ENCODE measurements at places on chromosomes 3 and 15. TPM values are rescaled to one million over a fixed set of nuclear protein-coding genes. Genes with fewer than 3 reads are reported as not detected.

Gene CCR8
- not detected for total RNA-seq

Gene TBCCD1
- total RNA-seq, result 16.8 TPM

Gene PLA2G4E
- total RNA-seq, result not detected

Gene ZBED2
- total RNA-seq, result 16.1 TPM

Gene SLC15A2
- 0.96 TPM for total RNA-seq

Gene PGBD4
- 0.96 TPM for total RNA-seq

Gene GPR27
- total RNA-seq, result not detected

Gene FBXL22
- total RNA-seq, result 0.49 TPM

Gene SYNPR
- total RNA-seq, result not detected

Gene CCR9
- not detected for total RNA-seq

Gene DISP2
- total RNA-seq, result 3.3 TPM

DNA sequence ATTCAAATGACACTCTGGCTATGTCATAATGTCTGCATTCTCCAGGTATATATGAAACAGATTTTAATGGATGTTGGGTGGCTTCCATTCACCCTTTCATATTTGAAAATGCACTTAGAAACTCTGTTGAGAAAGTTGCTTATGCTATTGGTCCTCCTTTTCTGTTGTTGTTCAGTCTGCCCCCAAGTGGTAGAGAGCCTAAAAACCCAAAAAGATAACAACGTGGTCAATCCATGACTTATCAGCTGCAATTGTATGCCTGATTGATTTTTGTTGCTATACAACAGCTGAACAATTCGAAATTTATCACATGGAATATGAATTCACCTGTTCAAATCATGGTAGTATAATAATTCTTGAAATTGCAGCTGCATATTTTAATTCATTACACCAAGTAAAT, 279.8 kb downstream of the ROBO2 start:
- no peaks in the 10 kb centered on the region for H3K4me1 ChIP-seq
- no peaks in the 10 kb centered on the region for H3K27me3 ChIP-seq
- H3K27ac ChIP-seq, result no peak overlapping the region
- no peak overlapping the region for H3K4me3 ChIP-seq
- DNase-seq, result no peak

- H3K36me3 ChIP-seq, result no peaks in the 10 kb centered on the region
- no peaks in the 10 kb centered on the region for H3K27me3 ChIP-seq
- DNase-seq, result peak; percentile 27
- no peak overlapping the region for H3K4me3 ChIP-seq
Measured at GRCh38 chr3:158845765-158846350, 44.0 kb downstream of the MFSD1 start.

- DNase-seq, result no peak
- no peaks in the 10 kb centered on the region for H3K27me3 ChIP-seq
- H3K36me3 ChIP-seq, result no peaks in the 10 kb centered on the region
- H3K27ac ChIP-seq, result no peak overlapping the region
- no peaks in the 10 kb centered on the region for H3K4me1 ChIP-seq
Measured at GRCh38 chr15:99055555-99056134, 48.1 kb upstream of the PGPEP1L start.

GRCh38 chr3:74693696-74694393, 79.4 kb upstream of the CNTN3 start:
- H3K4me3 ChIP-seq, result no peak overlapping the region
- no peak overlapping the region for H3K27ac ChIP-seq
- no peaks in the 10 kb centered on the region for H3K27me3 ChIP-seq
- no peaks in the 10 kb centered on the region for H3K4me1 ChIP-seq
- no peaks in the 10 kb centered on the region for H3K36me3 ChIP-seq

- H3K4me3 ChIP-seq, result no peak overlapping the region
- H3K4me1 ChIP-seq, result no peaks in the 10 kb centered on the region
- H3K27ac ChIP-seq, result no peak overlapping the region
- no peaks in the 10 kb centered on the region for H3K27me3 ChIP-seq
- no peak for DNase-seq
Measured at GRCh38 chr3:85254738-85255137, 295.9 kb downstream of the CADM2 start.

DNA sequence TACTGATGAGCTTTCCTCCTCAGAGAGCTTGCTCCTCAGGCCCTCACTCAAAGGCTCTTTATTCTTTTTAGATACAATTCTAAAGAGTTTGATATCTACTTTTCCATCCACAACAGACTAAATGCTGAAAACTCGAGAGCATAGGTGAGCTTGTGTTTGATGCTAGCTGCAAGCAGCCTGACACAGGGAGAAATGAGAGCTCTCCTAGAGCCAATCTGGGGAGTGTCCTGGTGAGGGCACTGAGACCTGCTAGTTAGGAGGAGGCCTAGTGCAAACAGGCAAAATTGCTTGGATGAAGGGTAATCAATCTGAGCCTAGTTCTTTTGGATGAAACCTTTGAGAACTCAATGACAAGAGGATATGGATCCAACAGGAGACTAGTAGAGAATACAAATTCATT, 300.8 kb downstream of the ZBTB20 start:
- no peak overlapping the region for H3K4me3 ChIP-seq
- H3K4me1 ChIP-seq, result no peaks in the 10 kb centered on the region
- no peaks in the 10 kb centered on the region for H3K27me3 ChIP-seq
- no peak for DNase-seq

DNA sequence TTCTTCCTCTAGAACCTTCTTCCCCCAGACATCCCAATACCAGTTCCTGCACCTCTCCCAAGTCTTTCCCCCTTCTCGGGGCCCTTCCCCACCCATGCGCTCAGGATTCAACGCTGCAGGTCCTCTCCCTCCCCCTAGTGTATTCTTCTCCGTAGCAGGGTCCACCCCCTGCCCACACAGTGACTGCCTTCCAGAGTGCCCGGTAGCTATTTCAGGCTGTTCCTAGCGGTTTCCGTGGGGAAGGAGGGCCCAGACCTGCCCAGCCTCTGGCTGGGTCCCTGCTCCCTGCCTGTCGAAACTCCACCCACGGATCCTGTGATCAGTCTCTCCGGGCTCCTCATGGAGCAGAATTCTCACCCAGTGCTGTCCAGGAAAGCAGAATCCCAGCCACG, 45.2 kb upstream of the SEC61A1 start:
- peaks cover 9% of the 10 kb centered on the region for H3K4me1 ChIP-seq
- no peaks in the 10 kb centered on the region for H3K27me3 ChIP-seq
- H3K4me3 ChIP-seq, result no peak overlapping the region

- H3K4me3 ChIP-seq, result peak overlapping the region; percentile 57
- H3K27me3 ChIP-seq, result no peaks in the 10 kb centered on the region
- H3K36me3 ChIP-seq, result no peaks in the 10 kb centered on the region
Measured at GRCh38 chr3:23945663-23945912, 502 bp downstream of the NR1D2 start.

- H3K27ac ChIP-seq, result no peak overlapping the region
- H3K4me3 ChIP-seq, result no peak overlapping the region
- no peak for DNase-seq
- H3K36me3 ChIP-seq, result no peaks in the 10 kb centered on the region
- H3K4me1 ChIP-seq, result peaks cover 15% of the 10 kb centered on the region
Measured at GRCh38 chr15:35720984-35721383, 175.0 kb upstream of the DPH6 start.

DNA sequence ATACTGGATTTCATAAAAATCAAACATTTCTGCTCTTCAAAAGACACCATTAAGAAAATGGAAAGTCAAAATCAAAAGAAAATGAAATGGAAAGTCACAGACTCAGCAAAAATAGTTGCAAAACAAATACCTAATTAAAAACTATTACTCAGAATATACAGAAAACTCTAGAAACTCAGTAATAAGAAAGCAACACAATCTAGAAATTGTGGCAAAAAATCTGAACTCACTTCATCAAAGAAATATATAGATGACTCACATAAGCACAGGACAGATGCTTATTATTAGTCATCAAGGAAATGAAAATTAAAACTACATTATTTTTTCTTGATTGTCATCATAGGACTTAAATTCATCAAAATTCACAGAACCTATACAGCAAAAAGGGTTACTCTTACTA, 430.0 kb downstream of the SHQ1 start:
- no peak overlapping the region for H3K27ac ChIP-seq
- H3K4me3 ChIP-seq, result no peak overlapping the region
- no peaks in the 10 kb centered on the region for H3K27me3 ChIP-seq
- H3K4me1 ChIP-seq, result no peaks in the 10 kb centered on the region
- no peaks in the 10 kb centered on the region for H3K36me3 ChIP-seq

DNA sequence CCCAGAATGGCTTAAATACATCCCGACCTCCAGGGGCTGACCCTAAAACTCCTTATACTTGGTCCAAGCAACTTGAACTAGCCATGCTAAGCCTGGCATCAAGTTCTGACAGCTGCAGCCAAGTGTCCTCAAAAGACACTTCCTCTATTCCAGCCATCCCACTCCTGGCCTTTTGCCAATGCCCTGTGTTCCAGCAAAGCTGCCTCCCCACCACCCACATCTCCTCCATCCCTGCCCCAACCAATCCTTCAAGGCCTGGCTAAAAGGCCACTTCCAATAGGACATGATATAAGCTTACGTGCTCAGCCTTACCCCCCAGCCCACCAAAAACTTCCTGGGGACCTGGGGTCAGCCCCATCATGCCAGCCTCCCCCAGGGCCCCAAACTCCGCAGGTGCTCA, 40.9 kb downstream of the SEMA3G start:
- peaks cover 31% of the 10 kb centered on the region for H3K36me3 ChIP-seq
- no peaks in the 10 kb centered on the region for H3K27me3 ChIP-seq
- DNase-seq, result no peak
- no peak overlapping the region for H3K4me3 ChIP-seq
- H3K4me1 ChIP-seq, result peaks cover 4% of the 10 kb centered on the region

GRCh38 chr3:126540951-126541627, 17.1 kb downstream of the CHST13 start:
- no peak for DNase-seq
- 0 out of 2 replicates have a peak, but pooled peaks cover 3% of the 10 kb centered on the region for H3K27me3 ChIP-seq
- peaks cover 18% of the 10 kb centered on the region for H3K4me1 ChIP-seq

GRCh38 chr15:76057332-76058000, 2.3 kb upstream of the TMEM266 start:
- H3K36me3 ChIP-seq, result no peaks in the 10 kb centered on the region
- H3K27me3 ChIP-seq, result peaks cover 13% of the 10 kb centered on the region

DNA sequence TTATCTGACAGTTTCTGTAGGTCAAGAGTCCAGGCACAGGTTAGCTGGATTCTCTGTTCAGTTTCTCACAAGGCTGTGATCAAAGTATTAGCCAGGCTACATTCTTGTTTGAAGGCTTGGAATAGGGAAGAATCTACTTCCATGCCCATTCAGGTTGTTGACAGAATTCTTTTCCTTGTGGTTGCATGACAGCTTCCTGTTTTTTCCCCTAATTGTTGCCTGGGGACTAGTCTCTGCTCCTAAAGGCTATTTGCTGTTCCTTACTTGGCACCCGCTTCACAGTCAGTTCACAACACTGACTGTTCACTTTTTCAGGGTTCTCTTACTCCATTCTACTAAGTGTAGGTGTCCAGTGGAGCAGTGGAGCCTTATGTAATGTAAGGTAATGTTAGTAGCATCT, 115.4 kb upstream of the GBE1 start:
- DNase-seq, result no peak
- H3K4me3 ChIP-seq, result no peak overlapping the region
- H3K27ac ChIP-seq, result no peak overlapping the region
- no peaks in the 10 kb centered on the region for H3K36me3 ChIP-seq
- H3K27me3 ChIP-seq, result no peaks in the 10 kb centered on the region

DNA sequence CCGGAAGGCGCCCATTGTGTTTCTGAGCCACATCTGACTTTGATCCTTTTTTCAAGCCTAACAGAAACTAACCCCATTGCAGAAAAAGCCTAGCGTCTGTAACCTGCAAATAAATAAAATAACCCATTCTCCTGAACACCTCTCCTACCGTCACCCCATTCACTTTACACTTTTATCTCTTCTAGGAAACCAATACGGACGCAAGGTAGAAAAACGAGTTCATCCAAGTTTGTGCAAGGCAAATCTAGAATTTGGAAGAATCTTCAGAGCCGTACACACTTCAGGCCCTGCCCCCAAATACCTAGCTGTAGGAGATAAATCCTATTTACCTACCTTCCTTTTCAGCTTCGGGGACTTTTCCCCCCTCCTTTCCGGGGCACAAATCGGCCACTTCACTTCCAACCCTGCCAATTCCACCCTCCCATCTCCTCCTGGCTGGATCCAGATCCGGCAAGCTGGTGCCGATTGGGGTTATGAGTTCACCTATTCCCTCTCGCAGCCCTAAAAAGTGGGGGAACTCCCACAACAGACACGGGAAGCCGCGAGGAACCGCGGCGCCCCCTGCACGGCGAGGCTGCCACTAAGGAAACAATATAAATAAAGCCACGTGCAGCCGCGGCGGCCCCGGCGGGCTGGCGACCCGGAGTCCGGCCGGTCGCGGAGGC, 987 bp downstream of the PRTG start:
- no peaks in the 10 kb centered on the region for H3K4me1 ChIP-seq
- H3K4me3 ChIP-seq, result no peak overlapping the region
- H3K27me3 ChIP-seq, result no peaks in the 10 kb centered on the region
- H3K27ac ChIP-seq, result no peak overlapping the region
- H3K36me3 ChIP-seq, result no peaks in the 10 kb centered on the region
- DNase-seq, result no peak

DNA sequence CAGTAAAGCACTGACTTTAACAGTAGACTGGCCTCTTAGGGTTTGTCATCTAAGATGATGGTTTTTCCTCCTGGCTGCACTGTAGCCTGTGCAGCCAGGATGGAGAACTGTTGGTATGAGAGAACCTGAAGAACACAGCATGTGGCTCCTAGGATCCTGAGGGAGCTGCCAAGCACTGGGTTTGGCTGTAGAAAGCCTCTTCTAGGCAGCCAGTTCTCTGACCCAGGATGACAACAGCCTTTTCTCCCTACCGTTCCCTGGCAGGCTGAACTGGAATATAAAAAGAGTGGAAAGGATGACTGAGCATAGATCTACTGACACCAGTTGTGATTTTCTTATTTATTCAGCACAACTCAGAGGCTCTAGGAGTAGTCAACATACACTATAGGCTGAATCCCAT, 34.3 kb upstream of the MANF start:
- H3K36me3 ChIP-seq, result no peaks in the 10 kb centered on the region
- no peaks in the 10 kb centered on the region for H3K27me3 ChIP-seq
- H3K4me1 ChIP-seq, result 0 out of 2 replicates have a peak, but pooled peaks cover 4% of the 10 kb centered on the region
- no peak overlapping the region for H3K4me3 ChIP-seq

GRCh38 chr3:9183811-9184460, 65.5 kb downstream of the SRGAP3 start:
- no peak for DNase-seq
- no peaks in the 10 kb centered on the region for H3K4me1 ChIP-seq
- no peak overlapping the region for H3K4me3 ChIP-seq
- H3K36me3 ChIP-seq, result no peaks in the 10 kb centered on the region
